Suprapubic skin (tissue), 4 donors: ENCODE measurements at places on chromosomes 11 and 22. TPM values are rescaled to one million over a fixed set of nuclear protein-coding genes. Genes with fewer than 3 reads are reported as not detected.

The RHOD gene
- total RNA-seq = 63.5 TPM

The IRAG1 gene
- 2.9 TPM for total RNA-seq

The PHETA2 gene
- total RNA-seq = 7.2 TPM

- H3K27ac ChIP-seq = peak overlapping the region; percentile 88
- no peak for DNase-seq
- H3K4me1 ChIP-seq = peaks cover 59% of the 10 kb centered on the region
- peak overlapping the region; percentile 66 for H3K4me3 ChIP-seq
- H3K27me3 ChIP-seq = no peaks in the 10 kb centered on the region
Measured at GRCh38 chr11:65506290-65506771, 7.5 kb downstream of the MALAT1 start.

- no peak overlapping the region for H3K27ac ChIP-seq
- DNase-seq = no peak
- H3K27me3 ChIP-seq = no peaks in the 10 kb centered on the region
- H3K36me3 ChIP-seq = no peaks in the 10 kb centered on the region
- H3K4me3 ChIP-seq = no peak overlapping the region
Measured at GRCh38 chr11:122145715-122146274, 29.8 kb upstream of the BLID start.

DNA sequence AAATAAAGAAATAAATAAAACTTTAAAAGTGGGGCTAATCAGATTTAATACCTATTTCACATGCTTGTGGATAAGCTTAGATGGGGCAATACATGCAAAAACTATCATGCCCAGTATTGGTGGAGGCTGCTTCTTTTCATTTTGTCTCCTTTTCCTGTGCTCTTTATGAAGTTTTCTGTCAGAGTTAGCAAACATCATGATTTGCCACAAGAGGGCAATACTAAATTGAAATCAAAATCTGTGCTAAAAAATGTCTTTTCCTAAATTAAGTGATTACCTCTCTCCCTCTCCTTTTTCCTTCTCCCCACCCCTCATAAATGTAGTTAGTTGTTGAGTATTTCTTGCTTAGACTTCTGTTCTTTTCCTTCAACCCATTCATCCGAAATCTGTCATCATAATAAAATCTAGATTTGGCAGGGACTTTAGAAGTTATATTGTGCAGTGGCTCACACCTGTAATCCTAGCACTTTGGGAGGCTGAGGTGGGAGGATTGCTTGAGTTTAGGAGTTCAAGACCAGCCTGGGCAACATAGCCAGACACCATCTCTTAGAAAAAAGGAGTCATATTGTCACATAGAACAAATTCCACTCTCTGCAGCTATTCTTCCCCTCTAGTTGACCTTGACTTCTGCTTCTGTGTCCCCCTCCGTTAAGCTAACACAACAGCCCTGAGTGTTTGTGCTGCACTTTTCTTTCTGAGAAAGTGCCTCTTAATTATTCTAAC is 4.7 kb upstream of the ARHGAP42 start:
- H3K27ac ChIP-seq = no peak overlapping the region
- no peaks in the 10 kb centered on the region for H3K27me3 ChIP-seq
- H3K4me3 ChIP-seq = no peak overlapping the region

- no peaks in the 10 kb centered on the region for H3K27me3 ChIP-seq
- no peak overlapping the region for H3K4me3 ChIP-seq
- no peaks in the 10 kb centered on the region for H3K4me1 ChIP-seq
- no peak for DNase-seq
Measured at GRCh38 chr11:134700101-134700640, 288.1 kb upstream of the B3GAT1 start.

DNA sequence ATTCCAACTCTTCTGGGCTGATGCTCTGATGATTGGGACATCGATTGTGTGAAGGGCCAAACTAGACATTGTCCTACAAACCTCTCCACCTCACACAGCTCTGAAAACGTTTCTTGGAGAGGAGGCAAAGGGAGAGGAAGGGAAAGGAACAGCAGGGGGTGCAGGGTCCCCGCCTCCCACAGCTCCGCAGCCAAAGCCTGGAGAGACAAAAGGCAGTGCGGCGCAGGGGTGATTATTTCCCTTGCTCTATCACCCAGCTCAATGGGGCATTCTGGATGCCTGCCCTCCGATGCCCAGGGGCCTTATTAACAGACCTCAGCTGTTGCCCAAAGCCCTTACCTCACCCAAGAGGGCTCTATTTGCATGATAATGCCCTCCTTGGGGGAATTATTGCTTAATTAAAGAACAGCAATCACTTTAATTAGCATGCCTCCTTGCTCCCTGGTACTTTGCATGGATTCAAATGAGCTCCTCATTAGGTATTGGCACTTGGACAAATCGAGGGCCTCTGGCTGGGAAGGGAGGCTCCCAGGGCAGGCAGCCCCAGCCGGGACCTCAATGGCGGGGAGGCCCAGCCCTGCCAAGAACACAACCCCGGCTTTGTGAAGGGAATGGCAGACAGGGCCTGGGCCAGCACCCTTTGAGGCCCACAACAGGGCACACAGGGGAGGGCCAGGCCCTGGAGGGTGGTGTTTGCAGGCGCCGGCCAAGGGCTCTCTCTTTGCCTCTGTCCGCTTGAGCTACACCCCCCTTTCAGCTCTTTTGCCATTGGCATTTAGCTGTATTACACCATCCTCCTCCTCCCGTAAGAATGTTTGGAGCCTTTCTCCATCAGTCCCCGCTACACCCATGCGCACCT is 19.8 kb upstream of the CDON start:
- no peak for DNase-seq
- H3K4me3 ChIP-seq = no peak overlapping the region
- H3K36me3 ChIP-seq = no peaks in the 10 kb centered on the region

DNA sequence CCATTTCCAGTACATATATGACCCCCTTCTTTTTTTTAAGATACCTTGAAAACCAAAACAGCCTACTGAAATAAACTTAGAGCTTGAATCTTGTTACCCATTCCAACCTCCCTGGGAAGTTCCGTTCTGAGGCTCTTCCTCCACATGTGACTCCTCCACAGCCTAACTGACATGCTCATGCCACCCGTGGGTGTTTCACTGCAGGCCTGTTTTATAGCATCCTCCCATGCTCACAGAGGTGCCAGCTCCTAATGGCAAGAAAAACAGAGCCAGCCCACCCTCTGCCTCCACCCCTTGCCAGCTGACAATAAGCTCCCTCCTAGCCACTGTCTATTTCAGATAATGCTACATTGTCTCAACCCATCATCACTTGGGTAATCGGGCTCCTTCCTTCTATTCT is 97.6 kb upstream of the E2F8 start:
- no peaks in the 10 kb centered on the region for H3K36me3 ChIP-seq
- H3K4me3 ChIP-seq = no peak overlapping the region
- no peaks in the 10 kb centered on the region for H3K4me1 ChIP-seq
- H3K27ac ChIP-seq = no peak overlapping the region
- H3K27me3 ChIP-seq = peaks cover 4% of the 10 kb centered on the region

DNA sequence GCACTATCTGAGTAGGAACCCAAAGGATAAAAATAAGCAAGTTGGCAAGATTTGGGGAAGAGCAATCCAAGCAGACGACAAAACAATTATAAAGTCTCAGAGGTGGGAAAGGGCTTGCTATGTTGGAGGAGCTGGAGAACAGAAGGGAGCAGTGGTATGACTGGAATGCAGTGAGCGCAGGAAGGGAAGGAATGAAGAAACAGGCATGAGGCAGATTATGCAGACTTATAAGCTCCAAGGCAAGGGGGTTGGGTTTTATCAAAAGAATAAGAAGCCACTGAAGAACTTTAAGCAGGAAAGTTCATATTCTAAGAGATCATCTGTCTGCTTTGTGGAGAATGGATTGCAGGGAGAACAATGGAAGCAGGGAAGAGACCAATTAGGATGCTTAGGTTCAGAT is 31.7 kb downstream of the PGM2L1 start:
- no peak for DNase-seq
- H3K4me1 ChIP-seq = no peaks in the 10 kb centered on the region
- no peak overlapping the region for H3K27ac ChIP-seq
- H3K4me3 ChIP-seq = no peak overlapping the region
- peaks cover 11% of the 10 kb centered on the region for H3K36me3 ChIP-seq

DNA sequence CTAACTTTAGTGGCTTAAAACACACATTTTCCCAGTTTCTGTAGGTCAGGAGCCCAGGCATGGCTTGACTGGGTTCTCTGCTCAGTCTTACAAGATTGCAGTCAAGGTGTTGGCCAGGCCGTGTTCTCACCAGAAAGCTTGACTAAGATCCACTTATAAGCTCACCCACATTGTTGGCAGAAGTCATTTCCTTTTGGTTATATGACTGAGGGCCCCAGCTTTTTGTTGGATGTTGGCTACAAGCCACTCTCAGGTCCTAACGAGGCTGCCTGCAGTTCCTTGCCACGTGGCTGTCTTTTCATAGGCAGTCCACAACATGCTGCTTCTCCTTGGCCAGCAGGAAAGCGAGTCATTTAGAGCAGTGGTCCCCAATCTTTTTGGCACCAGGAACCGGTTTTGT is 79.3 kb upstream of the CRTAM start:
- H3K27ac ChIP-seq = no peak overlapping the region
- H3K27me3 ChIP-seq = no peaks in the 10 kb centered on the region
- no peak for DNase-seq
- H3K4me1 ChIP-seq = no peaks in the 10 kb centered on the region

- no peak for DNase-seq
- no peaks in the 10 kb centered on the region for H3K36me3 ChIP-seq
- H3K27ac ChIP-seq = peak overlapping the region; percentile 74
- no peaks in the 10 kb centered on the region for H3K27me3 ChIP-seq
- peaks cover 31% of the 10 kb centered on the region for H3K4me1 ChIP-seq
- peak overlapping the region; percentile 73 for H3K4me3 ChIP-seq
Measured at GRCh38 chr11:65817312-65817834, 16.4 kb upstream of the SNX32 start.
